Prostate gland (tissue), 2 donors: ENCODE measurements at places on chromosomes 13 and 19. TPM values are rescaled to one million over a fixed set of nuclear protein-coding genes. Genes with fewer than 3 reads are reported as not detected.

Gene MTUS2
- total RNA-seq, result 1.6 TPM

Gene SIGLEC7
- not detected for total RNA-seq

Gene MYO1F
- total RNA-seq, result 9.4 TPM

Gene ICAM4
- total RNA-seq, result 1.0 TPM

Gene LILRB1
- 1.2 TPM for total RNA-seq

Gene SOX1
- total RNA-seq, result 4.4 TPM

Gene ZNF561
- total RNA-seq, result 27.8 TPM

Gene KCNRG
- 1.0 TPM for total RNA-seq

Gene CYP4F8
- 14.9 TPM for total RNA-seq

Gene ZIK1
- total RNA-seq, result 8.5 TPM

Gene MEIS3
- total RNA-seq, result 16.2 TPM

Gene CABP5
- total RNA-seq, result not detected

Gene RGL3
- 5.1 TPM for total RNA-seq

Gene ZNF776
- total RNA-seq, result 22.5 TPM

Gene TMEM59L
- 0.27 TPM for total RNA-seq

Gene CYP4F12
- 50.9 TPM for total RNA-seq

Gene ZNF578
- total RNA-seq, result 10.2 TPM

Gene LILRA1
- total RNA-seq, result 0.96 TPM

Gene KIR3DL1
- total RNA-seq, result not detected

Gene C19orf81
- total RNA-seq, result 33.2 TPM

Gene RFPL4A
- total RNA-seq, result not detected

Gene PRR12
- total RNA-seq, result 24.0 TPM

Gene CYP4F2
- total RNA-seq, result 22.5 TPM

Gene PSG2
- total RNA-seq, result not detected

Gene DNM2
- total RNA-seq, result 137 TPM

Gene FAM187B
- 1.1 TPM for total RNA-seq

Gene ZNF626
- 21.5 TPM for total RNA-seq

Gene PTH2
- total RNA-seq, result not detected
